LHCN-M2 (cell line): ENCODE measurements at places on chromosomes 6 and 20. TPM values are rescaled to one million over a fixed set of nuclear protein-coding genes. Genes with fewer than 3 reads are reported as not detected.

Gene HLA-DQB2
- total RNA-seq, result not detected in 2 replicates

- DNase-seq, result peak; percentile 99
These were observed 176.4 kb downstream of the ARID1B start for GRCh38 chr6:156953479-156954146.

DNA sequence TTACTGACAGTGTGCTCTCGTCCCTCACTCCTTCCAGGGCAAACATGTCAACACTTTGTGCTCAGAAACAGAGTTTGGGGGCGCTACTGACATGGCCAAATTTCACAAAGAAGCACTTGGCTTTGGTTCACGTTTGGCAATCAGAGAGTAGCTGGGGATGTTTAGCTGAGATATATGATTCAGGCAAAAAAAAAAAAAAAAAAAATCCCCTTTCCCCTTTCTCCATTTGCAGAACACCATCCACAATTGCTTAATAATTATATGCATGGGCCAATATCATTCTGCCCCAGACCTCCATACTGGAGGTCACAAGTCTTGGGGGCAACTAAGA is 128.4 kb upstream of the ADGRF1 start:
- DNase-seq, result no peak

GRCh38 chr6:122222761-122223160 is 176.7 kb upstream of the HSF2 start:
- DNase-seq, result no peak

DNA sequence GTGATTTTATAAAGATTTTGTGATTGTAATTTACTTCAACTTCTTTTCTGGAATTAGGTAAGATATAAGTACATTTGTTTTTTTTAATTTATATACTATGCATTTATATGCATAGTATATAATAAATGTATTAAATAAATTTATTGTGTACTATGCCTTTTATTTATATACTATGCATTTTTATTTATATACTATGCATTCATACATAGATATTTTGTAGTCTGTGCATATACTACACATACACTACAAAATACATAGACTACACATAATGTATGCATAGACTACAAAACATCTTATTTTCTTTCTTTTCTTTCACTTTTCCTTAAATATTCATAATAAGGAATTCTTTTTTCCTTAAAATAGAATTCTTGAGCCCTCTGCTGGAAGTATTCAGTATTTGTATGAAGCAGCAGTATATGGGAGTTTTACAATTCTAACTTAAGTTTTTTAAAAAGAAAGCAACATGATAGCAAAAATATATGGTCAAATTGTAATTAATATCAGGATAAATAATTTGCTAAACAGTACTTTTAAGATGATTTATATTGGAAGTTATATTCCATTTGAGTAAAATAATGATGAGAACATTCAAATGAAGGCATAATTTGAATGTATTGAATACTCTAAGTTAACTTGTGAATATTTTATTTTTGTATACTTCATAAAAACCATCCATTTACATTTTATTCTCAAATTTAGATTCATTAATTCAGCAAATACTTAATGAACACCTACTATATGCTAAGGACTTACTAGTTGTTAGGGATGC is 129.3 kb downstream of the KLHL32 start:
- DNase-seq, result peak; percentile 12

DNA sequence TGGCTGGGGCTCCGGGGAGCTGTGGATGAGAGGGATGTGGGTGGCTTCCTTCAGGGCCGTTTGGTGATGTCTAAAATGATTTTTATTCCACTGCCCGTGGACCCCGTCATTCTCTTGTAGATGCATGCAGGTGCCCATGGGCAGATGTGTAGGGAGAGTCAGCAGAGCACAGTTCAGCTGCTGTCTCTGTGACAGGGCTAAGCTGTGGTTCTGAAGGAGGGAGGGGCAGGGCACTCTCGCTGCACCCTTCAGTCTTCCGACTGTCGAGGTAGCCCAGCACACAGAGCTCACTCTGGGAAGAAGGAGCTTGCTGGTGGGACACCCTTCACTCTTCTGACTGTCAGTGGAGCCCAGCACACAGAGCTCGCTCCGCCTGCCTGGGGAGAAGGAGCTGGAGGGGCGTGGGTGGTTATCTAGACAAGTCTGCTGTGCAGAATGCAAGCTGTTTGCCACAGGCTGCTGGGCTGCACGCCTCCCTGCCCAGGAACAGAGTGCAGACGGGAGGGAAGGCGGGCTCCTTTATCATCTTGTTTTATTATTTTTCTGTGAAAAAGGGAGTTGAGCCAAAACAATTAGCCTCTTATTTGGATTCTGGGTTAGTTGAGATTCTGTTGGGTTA is 28.4 kb upstream of the ADRM1 start:
- no peak for DNase-seq

DNA sequence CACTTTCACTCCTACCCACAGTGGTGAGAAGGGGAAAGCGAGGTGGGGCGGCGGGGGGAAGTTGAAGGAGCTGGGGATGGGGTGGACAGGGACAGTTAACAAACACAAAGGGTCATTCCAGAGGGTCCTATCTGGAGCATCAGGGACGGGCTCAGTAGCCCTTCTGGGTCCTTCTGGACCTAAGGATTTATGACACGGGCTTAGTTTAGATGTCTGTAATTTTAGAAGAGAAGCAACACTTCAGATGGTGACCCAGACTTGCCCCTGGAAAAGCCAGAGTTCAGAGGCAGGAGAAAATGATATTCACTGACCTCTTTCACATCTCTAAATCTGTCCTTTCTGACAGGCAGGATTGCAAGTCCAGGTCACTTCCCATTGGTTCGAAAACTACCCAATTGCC is 36.3 kb downstream of the PDE10A start:
- no peak for DNase-seq
